Immature natural killer cell (primary cell): ENCODE measurements at places on chromosomes 6 and 20. TPM values are rescaled to one million over a fixed set of nuclear protein-coding genes. Genes with fewer than 3 reads are reported as not detected.

DNA sequence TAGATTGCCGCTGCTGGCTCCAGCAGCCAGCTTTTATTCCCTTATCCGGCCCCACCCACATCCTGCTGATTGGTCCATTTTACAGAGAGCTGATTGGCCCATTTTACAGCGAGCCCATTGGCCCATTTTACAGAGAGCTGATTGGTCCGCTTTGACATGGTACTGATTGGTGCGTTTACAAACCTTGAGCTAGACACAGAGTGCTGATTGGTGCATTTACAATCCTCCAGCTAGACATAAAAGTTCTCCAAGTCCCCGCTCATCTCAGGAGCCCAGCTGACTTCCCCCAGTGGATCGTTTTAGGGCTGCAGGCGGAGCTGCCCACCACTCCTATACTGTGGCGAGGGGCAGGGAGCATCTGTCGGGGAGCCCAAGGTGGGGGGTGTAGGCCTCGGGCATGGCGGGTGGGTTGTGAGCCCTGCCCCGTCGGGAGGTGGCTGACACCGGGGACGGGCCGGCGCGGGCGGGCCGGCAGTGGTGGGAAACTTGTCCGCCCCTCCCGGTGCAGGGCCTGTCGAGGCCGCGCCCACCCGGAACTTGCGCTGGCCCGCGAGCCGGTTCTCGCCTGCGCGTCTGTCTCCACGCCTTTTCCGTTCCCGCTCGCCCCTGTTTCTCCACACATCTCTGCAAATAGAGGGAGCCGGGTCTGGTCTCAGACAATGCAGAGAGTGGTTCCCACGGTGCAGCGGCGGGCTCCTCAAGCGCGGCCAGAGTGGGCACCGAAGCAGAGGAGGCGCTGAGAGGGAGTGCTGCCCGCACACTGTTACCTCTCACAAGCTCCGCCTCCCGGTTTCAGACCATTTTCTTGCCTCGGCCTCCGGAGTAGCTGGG is 86.1 kb upstream of the STMND1 start:
- DNase-seq: peak; percentile 86
- peak overlapping the region; percentile 84 for H3K4me3 ChIP-seq
- H3K27me3 ChIP-seq: peaks cover 7% of the 10 kb centered on the region
- H3K4me1 ChIP-seq: peaks cover 37% of the 10 kb centered on the region
- no peaks in the 10 kb centered on the region for H3K36me3 ChIP-seq

GRCh38 chr6:157055863-157056262 is 267.5 kb downstream of the TMEM242 start:
- peaks cover 66% of the 10 kb centered on the region for H3K4me1 ChIP-seq
- peak overlapping the region; percentile 97 for H3K27ac ChIP-seq
- no peak for DNase-seq
- peak overlapping the region; percentile 78 for H3K4me3 ChIP-seq
- peaks cover 7% of the 10 kb centered on the region for H3K27me3 ChIP-seq

The HS3ST5 gene
- not detected for polyA plus RNA-seq

GRCh38 chr20:58480551-58481336 is 34.5 kb downstream of the APCDD1L start:
- H3K4me1 ChIP-seq: no peaks in the 10 kb centered on the region
- peaks cover 6% of the 10 kb centered on the region for H3K36me3 ChIP-seq
- peaks cover 5% of the 10 kb centered on the region for H3K27me3 ChIP-seq
- H3K27ac ChIP-seq: no peak overlapping the region
- H3K4me3 ChIP-seq: no peak overlapping the region

- DNase-seq: no peak
- H3K4me3 ChIP-seq: no peak overlapping the region
- H3K4me1 ChIP-seq: peaks cover 11% of the 10 kb centered on the region
- H3K36me3 ChIP-seq: no peaks in the 10 kb centered on the region
- H3K27ac ChIP-seq: no peak overlapping the region
Observed at GRCh38 chr6:25220857-25221256, 58.3 kb upstream of the CARMIL1 start.

The C20orf141 gene
- not detected for polyA plus RNA-seq

- DNase-seq: no peak
- peaks cover 51% of the 10 kb centered on the region for H3K4me1 ChIP-seq
- no peak overlapping the region for H3K4me3 ChIP-seq
- H3K27me3 ChIP-seq: peaks cover 3% of the 10 kb centered on the region
Observed at GRCh38 chr6:26445934-26446667, 5.8 kb downstream of the BTN3A3 start.

DNA sequence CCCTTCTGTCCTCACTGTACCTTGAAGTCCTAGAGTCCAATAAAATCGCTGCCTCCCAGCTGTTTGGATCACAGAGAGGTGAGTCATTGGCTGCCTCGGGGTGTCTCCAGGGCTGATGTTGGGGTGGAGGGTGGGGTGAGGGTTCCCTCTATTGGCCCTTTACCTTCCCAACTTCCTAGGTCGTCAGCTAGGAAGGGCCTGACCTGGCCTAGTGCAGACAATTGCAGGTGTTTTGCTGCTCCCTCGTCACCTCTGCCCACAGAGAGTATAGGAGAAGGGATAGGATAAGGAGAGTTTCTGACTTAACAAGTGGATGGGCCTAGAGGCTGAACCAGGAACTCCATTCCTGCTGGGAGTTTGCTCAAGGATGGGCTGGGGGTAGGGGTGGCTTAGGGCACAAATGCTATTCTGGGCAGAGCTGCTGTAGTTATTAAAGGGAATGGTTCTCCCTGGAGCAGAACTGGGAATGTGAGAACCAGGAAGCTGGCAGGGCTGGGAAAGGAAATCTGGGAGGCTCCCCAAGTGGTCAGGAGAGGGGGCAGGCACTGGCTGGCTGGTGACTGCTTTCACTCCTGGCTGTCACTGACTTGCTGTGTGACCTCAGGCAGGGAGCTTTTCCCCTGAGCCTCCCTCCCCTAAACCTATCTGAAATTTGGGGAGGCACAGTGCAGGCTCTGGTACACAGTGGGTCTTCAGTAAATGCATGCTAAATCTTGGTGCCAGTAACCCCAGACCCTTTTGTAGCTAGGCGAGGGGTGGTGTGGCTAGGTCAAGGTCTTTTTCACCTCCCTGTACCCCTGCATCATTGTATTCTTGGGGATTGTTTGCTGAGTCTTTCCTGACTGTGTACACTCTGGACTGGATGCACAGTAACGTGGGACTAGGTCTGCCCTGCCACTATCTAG is 1.5 kb downstream of the TP53INP2 start:
- no peaks in the 10 kb centered on the region for H3K36me3 ChIP-seq
- peaks cover 29% of the 10 kb centered on the region for H3K27me3 ChIP-seq
- peak overlapping the region; percentile 94 for H3K27ac ChIP-seq
- no peak for DNase-seq
- H3K4me1 ChIP-seq: peaks cover 38% of the 10 kb centered on the region

DNA sequence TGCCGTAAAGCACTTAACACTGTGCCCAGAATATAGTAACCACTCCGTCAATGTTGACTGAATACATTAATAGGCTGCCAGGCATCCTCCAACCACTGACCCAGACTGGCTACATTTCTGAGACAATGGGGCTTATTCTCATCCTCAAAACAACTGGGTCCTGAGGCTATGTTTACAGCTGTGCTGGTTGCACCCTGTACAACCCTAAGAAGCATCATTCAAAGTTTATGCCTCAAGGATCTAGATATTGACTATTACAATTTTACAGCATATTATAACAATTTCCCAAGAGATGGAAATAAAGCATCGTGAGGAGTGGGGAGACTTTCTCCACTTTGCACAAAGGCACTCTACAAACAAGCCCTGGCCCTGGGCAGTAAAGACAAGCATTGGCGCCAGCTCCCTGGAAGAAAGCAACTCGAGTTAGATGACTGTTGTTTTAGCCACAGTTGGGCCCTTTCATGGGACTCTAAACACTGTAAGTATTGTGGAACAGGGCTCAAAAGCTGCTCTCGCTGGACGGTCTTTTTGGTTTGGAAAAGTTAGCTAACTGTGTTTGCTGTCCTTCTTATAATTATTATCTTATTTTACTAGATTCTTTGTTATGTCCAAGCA is 30.2 kb downstream of the MYLIP start:
- no peak overlapping the region for H3K4me3 ChIP-seq
- no peak overlapping the region for H3K27ac ChIP-seq
- DNase-seq: no peak
- H3K4me1 ChIP-seq: peaks cover 51% of the 10 kb centered on the region
- H3K36me3 ChIP-seq: peaks cover 51% of the 10 kb centered on the region

The SPDEF gene
- not detected for polyA plus RNA-seq

The HSPA1L gene
- polyA plus RNA-seq: 2.4 TPM

DNA sequence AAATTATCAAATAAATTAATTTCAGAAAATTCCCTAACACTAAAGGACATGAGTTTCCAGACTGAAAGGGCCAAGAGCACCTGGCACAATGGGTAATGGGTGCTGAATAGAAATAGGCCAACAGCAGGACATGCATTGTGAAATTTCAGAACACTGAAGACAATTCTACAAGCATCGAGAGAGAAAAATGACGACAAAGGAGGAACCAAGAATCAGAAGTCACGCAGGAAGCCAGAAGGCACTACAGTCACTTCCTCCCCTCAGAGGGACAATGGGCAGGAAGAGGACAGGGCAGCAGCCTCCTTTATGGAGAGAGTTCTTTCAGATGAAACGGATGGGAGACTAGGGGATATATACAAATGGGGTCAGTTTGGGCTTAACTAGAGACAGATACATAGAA is 29.6 kb downstream of the PCNA start:
- peak overlapping the region; percentile 89 for H3K27ac ChIP-seq
- peak; percentile 23 for DNase-seq
- no peaks in the 10 kb centered on the region for H3K27me3 ChIP-seq
- H3K4me3 ChIP-seq: peak overlapping the region; percentile 60
- peaks cover 6% of the 10 kb centered on the region for H3K36me3 ChIP-seq

The MACROD2 gene
- not detected for polyA plus RNA-seq

GRCh38 chr6:2579804-2580570 is 170.7 kb downstream of the MYLK4 start:
- H3K4me1 ChIP-seq: no peaks in the 10 kb centered on the region
- no peak for DNase-seq
- H3K27ac ChIP-seq: no peak overlapping the region
- H3K36me3 ChIP-seq: no peaks in the 10 kb centered on the region
- peaks cover 7% of the 10 kb centered on the region for H3K27me3 ChIP-seq

- no peaks in the 10 kb centered on the region for H3K36me3 ChIP-seq
- H3K27me3 ChIP-seq: no peaks in the 10 kb centered on the region
- DNase-seq: no peak
- no peaks in the 10 kb centered on the region for H3K4me1 ChIP-seq
- no peak overlapping the region for H3K27ac ChIP-seq
Observed at GRCh38 chr6:22082218-22082617, 214.6 kb downstream of the PRL start.

GRCh38 chr6:28940858-28941683 is 17.3 kb upstream of the TRIM27 start:
- peak; percentile 84 for DNase-seq
- H3K27me3 ChIP-seq: peaks cover 48% of the 10 kb centered on the region
- no peaks in the 10 kb centered on the region for H3K36me3 ChIP-seq
- peak overlapping the region; percentile 92 for H3K4me3 ChIP-seq
- peaks cover 53% of the 10 kb centered on the region for H3K4me1 ChIP-seq

DNA sequence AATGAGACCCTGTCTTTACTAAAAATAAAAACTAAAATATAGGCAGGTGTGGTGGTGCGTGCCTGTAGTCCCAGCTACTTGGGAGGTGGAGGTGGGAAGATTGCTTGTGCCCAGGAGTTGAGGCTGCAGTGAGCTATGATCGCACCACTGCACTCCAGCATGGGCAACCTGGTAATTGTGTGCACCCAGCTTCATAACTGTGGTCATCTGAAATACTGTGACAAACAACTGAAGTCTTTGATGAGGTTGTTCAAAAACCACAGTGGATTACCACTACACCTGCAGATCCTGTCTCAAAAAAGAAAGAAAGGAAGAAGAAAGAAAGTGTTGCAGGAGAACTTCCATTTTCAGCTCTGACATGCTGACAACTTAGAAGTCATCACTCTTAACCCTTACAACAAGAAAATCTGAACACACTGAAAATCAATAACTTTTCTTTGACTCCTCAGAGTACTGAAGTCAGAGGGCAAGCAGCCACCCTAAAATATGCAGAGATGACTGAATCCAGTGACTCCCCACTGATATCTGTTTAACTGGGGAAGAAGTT is 13.8 kb upstream of the ZBP1 start:
- peak; percentile 42 for DNase-seq
- H3K36me3 ChIP-seq: peaks cover 30% of the 10 kb centered on the region
- peaks cover 34% of the 10 kb centered on the region for H3K4me1 ChIP-seq
- H3K4me3 ChIP-seq: no peak overlapping the region
- no peak overlapping the region for H3K27ac ChIP-seq

DNA sequence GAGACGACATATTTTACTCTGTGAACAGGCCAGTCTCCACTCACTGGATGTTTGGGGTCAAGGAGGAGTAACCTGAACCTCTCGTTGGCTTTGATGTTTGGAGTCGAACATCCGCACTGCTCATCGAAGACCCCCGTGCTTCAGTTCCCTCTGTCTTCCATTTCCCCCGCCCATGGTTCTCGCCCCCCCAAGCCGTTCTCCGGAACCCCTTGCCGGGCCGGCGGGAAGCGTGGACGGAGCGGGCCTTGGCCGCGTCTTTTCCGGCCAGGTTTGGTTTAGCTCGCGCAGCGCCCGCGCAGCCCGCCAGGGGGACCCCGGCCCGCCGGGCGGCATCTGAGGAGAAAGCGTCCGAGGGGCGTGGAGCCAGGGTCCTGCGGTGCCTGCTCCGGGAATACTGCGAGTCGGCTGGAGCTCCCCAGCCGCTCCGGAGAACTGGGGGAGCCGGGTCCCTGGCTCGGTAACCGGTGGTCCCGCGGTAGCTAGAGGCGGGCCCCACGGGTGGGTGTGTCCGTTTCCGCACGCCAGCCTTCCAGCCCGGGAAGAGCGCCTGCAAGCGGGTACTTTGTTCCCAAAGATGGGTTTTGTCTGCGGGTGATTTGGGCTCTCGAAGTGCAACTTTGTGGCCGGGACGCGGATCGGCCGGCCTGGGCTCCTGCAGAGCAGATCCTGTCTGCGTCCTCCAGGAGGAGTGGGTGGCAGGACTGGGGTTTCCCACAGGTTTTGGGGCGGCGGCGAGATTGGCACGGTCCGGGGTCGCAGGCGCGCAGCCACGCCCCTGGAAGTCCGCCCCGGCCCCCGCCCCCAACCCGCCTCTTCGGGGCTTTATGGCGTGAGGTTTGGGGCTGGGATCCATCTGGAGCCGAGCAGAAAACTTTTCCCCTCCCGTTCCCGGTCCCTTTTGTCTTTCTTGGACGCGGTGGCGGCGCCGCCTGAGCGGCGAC is at the start of gene TMEM200A:
Gene TMEM200A (plus strand): TSS at position 852 of the 941 bp plus-strand sequence. CDS start 74,406 bp downstream, outside the sequence.
- H3K4me3 ChIP-seq: peak within 1 kb of the TSS; percentile 75
- DNase-seq: peak; percentile 29
- H3K36me3 ChIP-seq: peaks cover under 1% of the 10 kb centered on the region
- peaks cover 20% of the 10 kb centered on the region for H3K27me3 ChIP-seq
- no peak within 1 kb of the TSS for H3K27ac ChIP-seq

DNA sequence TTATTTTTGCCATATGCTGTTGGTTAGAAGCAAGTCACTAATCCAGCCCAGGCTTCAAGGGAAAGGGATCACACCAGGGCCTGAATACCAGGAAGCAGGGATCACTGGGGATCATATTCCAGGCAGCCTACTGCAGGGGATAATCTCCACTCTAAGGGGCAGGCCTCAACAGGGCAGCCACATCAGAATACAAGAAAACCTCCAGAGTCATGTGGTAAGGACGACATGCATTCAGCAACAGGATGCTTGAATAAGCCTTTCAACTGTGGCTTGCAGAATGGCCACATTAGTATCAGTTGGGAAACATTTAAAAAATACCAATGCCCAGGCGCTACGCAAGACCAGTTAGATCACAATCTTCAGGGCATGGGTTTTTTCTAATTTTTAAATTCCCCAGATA is 109.1 kb downstream of the LY86 start:
- no peak overlapping the region for H3K4me3 ChIP-seq
- H3K27ac ChIP-seq: no peak overlapping the region
- H3K27me3 ChIP-seq: peaks cover 1% of the 10 kb centered on the region
- H3K4me1 ChIP-seq: no peaks in the 10 kb centered on the region
- no peak for DNase-seq

The HLA-DRA gene
- 103 TPM for polyA plus RNA-seq

- H3K27ac ChIP-seq: no peak overlapping the region
- no peak for DNase-seq
- peaks cover 6% of the 10 kb centered on the region for H3K4me1 ChIP-seq
- H3K27me3 ChIP-seq: no peaks in the 10 kb centered on the region
- peaks cover 4% of the 10 kb centered on the region for H3K36me3 ChIP-seq
- no peak overlapping the region for H3K4me3 ChIP-seq
Observed at GRCh38 chr6:137399881-137400443, 94.2 kb downstream of the OLIG3 start.
